ENCODE measurements at places on chromosomes 3 and 15. TPM values are rescaled to one million over a fixed set of nuclear protein-coding genes. Genes with fewer than 3 reads are reported as not detected.

The GRAMD2A gene
- 1.3 TPM for total RNA-seq

- no peak overlapping the region for H3K27ac ChIP-seq
- no peaks in the 10 kb centered on the region for H3K4me1 ChIP-seq
- H3K4me3 ChIP-seq: no peak overlapping the region
- H3K36me3 ChIP-seq: no peaks in the 10 kb centered on the region
- no peak for DNase-seq
These were observed 631.6 kb upstream of the EPHA6 start for GRCh38 chr3:96182756-96183155.

DNA sequence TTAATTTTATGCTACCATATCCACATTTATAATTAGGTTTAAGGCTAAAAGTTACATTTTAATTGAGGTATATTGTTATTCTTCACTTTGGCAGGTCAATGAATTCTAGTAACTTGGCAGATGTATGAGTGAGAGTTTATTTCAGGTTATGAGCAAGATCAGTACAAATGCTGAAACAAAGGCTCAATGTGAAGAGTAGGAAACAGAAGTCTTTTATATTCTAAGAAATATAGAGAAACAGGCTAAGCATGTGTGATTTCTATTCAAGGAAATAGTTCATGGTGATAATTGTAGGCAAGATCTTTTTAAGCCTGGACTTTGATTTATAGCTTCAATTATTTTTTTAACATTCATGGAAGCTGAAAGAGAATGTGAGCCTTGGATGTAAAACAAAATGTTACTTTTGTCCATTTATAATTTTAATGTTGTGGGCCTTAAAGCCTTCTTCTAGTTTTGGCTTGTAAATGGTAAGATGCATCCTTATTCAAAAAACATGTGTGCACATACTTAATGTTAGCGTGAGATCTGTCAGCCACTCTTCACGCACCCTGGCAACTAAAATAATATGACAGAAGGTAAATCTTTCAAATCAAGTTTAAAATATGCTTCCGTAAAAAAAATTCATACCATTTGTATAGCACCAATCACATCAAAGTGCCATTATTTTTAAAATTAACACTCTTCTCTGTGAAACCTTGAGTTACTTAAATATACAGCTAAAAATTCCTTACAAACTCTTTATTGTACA lies 22.8 kb upstream of the OSTN start:
- no peaks in the 10 kb centered on the region for H3K4me1 ChIP-seq
- H3K36me3 ChIP-seq: no peaks in the 10 kb centered on the region
- no peak overlapping the region for H3K27ac ChIP-seq
- H3K27me3 ChIP-seq: no peaks in the 10 kb centered on the region
- no peak for DNase-seq

- peak overlapping the region; percentile 84 for H3K27ac ChIP-seq
- no peaks in the 10 kb centered on the region for H3K36me3 ChIP-seq
- no peak for DNase-seq
- H3K4me3 ChIP-seq: no peak overlapping the region
These were observed 75.3 kb downstream of the HMG20A start for GRCh38 chr15:77495838-77496596.

The DAZL gene
- total RNA-seq: not detected

GRCh38 chr3:135337192-135337591 lies 542.1 kb downstream of the EPHB1 start:
- H3K4me3 ChIP-seq: no peak overlapping the region
- H3K27ac ChIP-seq: no peak overlapping the region
- H3K27me3 ChIP-seq: no peaks in the 10 kb centered on the region
- H3K36me3 ChIP-seq: no peaks in the 10 kb centered on the region

GRCh38 chr15:101618076-101618475 lies 34.1 kb downstream of the TM2D3 start:
- H3K36me3 ChIP-seq: no peaks in the 10 kb centered on the region
- no peak overlapping the region for H3K4me3 ChIP-seq
- H3K4me1 ChIP-seq: peaks cover 10% of the 10 kb centered on the region
- no peak for DNase-seq
- no peaks in the 10 kb centered on the region for H3K27me3 ChIP-seq

The DPPA4 gene
- 0.26 TPM for total RNA-seq

GRCh38 chr3:4587061-4587837 lies 94.1 kb downstream of the ITPR1 start:
- H3K4me3 ChIP-seq: no peak overlapping the region
- no peaks in the 10 kb centered on the region for H3K27me3 ChIP-seq
- no peaks in the 10 kb centered on the region for H3K4me1 ChIP-seq
- H3K36me3 ChIP-seq: no peaks in the 10 kb centered on the region

- no peak overlapping the region for H3K27ac ChIP-seq
- H3K27me3 ChIP-seq: no peaks in the 10 kb centered on the region
- no peaks in the 10 kb centered on the region for H3K4me1 ChIP-seq
- DNase-seq: no peak
These were observed 368.7 kb upstream of the ARHGEF26 start for GRCh38 chr3:153752405-153753027.

GRCh38 chr3:36663666-36664291 lies 100.6 kb downstream of the DCLK3 start:
- no peak for DNase-seq
- no peaks in the 10 kb centered on the region for H3K36me3 ChIP-seq
- H3K4me3 ChIP-seq: no peak overlapping the region
- H3K27ac ChIP-seq: no peak overlapping the region

- H3K27ac ChIP-seq: no peak overlapping the region
- no peak overlapping the region for H3K4me3 ChIP-seq
- DNase-seq: no peak
These were observed 239.5 kb downstream of the CACNA2D3 start for GRCh38 chr3:54361746-54362283.

GRCh38 chr3:9392041-9392440 lies 5.4 kb upstream of the SETD5 start:
- H3K4me1 ChIP-seq: peaks cover 18% of the 10 kb centered on the region
- H3K4me3 ChIP-seq: no peak overlapping the region
- no peak for DNase-seq
- H3K36me3 ChIP-seq: peaks cover 54% of the 10 kb centered on the region
- no peak overlapping the region for H3K27ac ChIP-seq

DNA sequence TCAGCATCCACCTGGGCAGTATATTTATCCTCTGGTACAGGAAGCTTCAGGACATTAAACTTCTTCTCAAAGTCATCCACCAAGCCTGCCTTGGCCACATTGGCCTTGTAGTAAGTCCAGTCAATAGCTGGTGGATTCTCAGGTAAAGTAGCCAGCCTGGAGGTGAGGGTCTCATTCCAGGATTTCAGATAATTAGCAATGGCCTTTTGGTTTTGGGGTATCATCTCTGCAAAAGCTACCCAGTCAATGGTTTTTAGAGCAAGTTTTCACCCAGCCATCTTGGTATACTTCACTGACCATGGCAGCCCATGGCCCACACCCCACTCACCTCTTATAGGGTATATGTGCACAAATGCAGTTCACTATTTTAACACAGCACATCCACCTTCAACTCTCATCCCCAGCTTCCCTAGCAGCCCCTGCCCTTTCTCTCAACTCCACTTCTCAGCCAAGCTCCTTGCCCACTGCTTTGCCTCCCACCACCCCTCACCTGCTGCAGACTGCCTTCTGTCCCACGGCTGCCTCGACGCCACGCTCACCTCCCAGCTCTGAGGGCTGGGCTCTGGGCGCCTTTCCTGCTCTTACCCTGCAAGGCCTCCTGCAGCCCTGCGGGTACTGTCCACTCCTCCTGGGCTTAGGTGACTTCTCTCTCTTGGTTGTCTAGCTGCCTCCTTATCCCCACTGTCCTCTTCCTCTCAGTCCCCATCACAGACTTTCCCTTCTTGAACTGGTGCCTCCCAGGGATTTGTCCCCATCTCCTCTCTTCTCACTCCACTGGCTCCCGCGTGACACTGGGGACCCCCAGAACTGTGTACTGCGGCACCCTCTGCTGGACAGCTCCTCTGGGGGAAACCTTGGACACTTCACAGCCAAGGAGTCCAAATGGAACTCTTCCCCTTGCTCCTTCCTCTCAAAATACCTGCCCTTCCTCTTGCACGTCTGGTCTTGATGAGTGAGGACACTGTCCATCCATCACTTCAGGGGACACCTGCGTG lies 1.7 kb upstream of the TGM5 start:
- no peaks in the 10 kb centered on the region for H3K4me1 ChIP-seq
- no peak overlapping the region for H3K4me3 ChIP-seq
- DNase-seq: no peak
- H3K36me3 ChIP-seq: no peaks in the 10 kb centered on the region

DNA sequence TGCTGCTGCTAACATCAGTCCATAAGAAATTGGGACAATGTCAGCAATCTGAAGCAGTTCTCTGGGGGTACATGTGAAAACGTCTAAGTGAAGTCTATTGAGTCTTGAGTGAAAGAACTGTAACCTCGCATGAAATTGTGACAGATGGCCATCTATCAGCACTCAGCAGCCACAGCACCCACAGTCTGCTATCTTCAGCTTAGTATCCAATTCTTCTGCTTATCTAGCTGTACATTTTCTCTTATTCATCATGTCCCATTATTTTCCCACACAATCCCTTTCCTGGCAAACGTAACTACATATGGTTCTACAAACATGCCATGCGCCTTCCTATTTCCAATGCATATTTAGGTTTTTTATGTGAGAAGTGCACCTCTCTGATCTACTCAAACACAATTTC lies 629.7 kb downstream of the NTRK3 start:
- H3K4me3 ChIP-seq: no peak overlapping the region
- no peaks in the 10 kb centered on the region for H3K36me3 ChIP-seq
- no peaks in the 10 kb centered on the region for H3K4me1 ChIP-seq
- H3K27ac ChIP-seq: no peak overlapping the region
- no peak for DNase-seq
- H3K27me3 ChIP-seq: no peaks in the 10 kb centered on the region

The RETNLB gene
- not detected for total RNA-seq

DNA sequence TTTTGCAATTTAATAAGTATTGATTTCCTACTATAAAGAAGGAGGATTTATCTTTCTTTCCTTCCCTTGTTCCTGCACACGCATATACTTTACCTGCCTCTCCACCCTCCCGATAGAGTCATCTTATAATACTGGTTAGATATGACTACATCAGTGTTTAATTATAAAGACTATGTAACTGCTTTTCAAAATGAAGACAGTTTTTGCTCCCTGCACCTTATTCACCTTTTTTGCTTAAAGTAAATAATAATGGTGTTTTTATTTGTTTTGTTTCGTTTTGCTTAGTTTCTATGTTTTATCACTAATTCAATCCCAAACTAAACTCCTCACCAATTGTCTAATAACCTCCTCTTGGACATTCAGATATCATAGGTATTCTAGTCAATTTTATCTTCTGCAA lies 101.9 kb upstream of the RORA start:
- no peak overlapping the region for H3K27ac ChIP-seq
- DNase-seq: no peak
- H3K27me3 ChIP-seq: no peaks in the 10 kb centered on the region
- no peak overlapping the region for H3K4me3 ChIP-seq

The LIPC gene
- not detected for total RNA-seq

DNA sequence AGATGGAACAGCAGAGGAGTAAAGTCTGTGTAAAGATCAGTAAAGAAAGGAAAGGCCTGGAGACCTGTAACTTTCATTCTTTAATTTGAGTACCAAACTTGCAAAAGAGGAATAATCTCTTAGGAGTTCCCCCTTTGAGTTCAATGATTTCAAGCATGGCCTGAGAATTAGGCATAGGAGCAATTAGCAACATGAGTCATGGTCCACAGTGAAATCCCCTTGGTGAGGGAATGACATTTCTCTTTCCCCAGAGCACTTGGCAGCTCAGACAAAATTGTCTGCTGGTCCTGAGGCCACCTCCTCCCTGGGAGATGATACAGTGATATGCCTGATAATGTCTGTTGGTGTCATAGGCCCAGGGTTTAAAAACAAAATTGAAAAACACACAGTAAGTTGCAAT lies 81.4 kb upstream of the CRBN start:
- no peak overlapping the region for H3K27ac ChIP-seq
- H3K4me3 ChIP-seq: no peak overlapping the region
- DNase-seq: no peak
- H3K27me3 ChIP-seq: no peaks in the 10 kb centered on the region
- no peaks in the 10 kb centered on the region for H3K4me1 ChIP-seq

- DNase-seq: no peak
- no peaks in the 10 kb centered on the region for H3K36me3 ChIP-seq
- no peak overlapping the region for H3K27ac ChIP-seq
- H3K27me3 ChIP-seq: no peaks in the 10 kb centered on the region
- H3K4me1 ChIP-seq: no peaks in the 10 kb centered on the region
These were observed 230.5 kb upstream of the MRPL3 start for GRCh38 chr3:131733086-131733841.

GRCh38 chr3:51502562-51502910 lies 2.7 kb upstream of the DCAF1 start:
- no peak for DNase-seq
- no peaks in the 10 kb centered on the region for H3K27me3 ChIP-seq

DNA sequence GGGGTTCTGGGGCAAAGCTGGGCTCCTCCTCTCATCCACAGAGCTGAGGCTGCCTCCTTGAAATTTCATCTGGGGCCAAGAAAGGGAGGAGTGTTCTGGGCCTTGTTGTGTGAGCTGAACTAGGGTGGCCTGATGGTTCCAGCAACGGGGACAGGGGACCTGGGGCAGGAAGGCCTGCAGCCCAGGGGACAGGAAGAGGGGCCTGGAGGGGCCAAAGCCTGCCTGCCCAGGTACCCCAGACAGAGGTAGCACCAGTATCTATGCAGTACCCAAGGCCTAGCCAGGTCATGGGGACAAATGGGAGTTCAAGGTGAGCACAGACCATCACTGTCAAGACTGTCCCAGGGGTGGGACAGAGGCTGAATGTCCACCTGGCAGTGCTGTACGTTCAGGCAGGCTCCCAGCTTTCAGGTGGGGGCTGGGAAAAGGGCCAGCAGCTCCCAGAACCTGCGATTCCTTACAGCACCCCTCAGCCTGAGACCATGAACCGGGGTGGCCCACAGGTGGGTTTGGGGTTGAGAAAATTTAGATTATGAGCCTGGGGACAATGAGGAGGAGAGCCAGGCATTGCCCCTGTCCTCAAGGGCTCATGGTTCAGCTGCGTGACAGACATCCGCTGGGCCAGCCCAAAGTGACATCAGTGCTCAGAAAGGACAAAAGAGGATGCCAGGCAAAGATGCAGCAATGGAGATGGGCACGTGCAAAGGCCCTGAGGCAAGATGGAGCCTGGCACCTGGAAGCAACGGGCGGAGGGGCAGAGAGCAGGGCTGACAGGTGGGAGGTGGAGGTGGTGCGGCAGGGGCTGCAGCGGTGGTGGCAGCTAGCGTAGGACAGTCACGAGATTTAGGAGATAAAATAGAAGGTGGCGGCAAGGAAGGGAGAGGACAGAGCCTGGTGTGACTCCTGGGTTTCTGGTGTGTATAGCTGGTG lies 28.0 kb downstream of the PSTPIP1 start:
- no peak for DNase-seq

- no peaks in the 10 kb centered on the region for H3K27me3 ChIP-seq
- no peak overlapping the region for H3K27ac ChIP-seq
- H3K4me3 ChIP-seq: no peak overlapping the region
- DNase-seq: no peak
- H3K4me1 ChIP-seq: peaks cover 11% of the 10 kb centered on the region
- no peaks in the 10 kb centered on the region for H3K36me3 ChIP-seq
These were observed 57.1 kb upstream of the TLE3 start for GRCh38 chr15:70154718-70155347.

Measured in Panc1 (cell line).